ENCODE measurements at places on chromosomes 7 and 10.

GRCh38 chr10:17544465-17544864, 72.7 kb downstream of the HACD1 start:
- no peak for DNase-seq

DNA sequence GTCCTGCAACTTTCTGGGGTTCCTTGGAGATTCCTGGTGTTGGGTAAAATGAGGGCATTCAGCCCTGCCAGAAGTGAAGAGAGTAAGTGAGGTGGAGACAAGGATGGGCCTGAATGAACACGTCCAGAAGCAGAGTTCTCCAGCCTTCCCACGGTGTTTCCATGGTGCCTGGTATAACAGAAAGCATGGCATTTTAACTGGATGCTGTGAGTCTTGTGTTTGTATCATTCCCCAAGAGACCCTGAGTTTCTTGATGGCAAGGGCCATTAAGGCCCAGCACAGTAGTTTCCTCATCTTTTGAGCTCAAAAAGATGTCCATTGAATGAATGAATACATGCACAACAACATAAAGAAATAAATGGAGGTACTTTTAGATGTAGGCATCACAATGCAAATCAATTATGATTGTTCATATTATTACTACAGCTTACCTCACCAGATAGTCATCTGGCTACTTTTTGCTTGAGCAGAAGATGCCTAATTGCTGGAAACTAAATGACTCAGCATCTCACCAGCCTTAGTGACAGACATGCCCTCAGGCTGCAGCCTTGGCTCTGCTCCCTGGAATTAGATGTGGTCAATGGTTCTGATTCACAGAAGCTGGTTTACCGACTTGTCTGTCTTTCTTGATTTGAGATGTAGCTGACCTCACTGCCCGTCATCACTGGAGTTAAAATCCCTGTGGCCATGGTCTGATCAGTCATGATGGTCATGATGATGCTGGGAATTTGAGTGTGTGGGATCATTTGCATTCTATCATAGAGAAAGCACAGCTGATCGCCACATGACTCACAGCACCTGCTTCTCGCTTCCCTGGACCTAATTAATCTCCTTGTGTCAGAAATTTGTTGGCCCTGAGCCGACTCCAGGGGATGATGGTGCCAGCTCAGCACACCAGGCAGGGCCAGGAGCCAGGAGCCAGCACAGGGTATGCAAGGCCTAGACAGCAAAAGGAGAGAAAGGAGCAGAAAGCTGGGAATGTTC, 83.9 kb downstream of the CXCL12 start:
- DNase-seq: no peak

GRCh38 chr7:122719010-122719578, 16.4 kb upstream of the RNF148 start:
- DNase-seq: no peak

GRCh38 chr10:115771755-115772154, 501.3 kb downstream of the GFRA1 start:
- no peak for DNase-seq

GRCh38 chr10:30591249-30591670, 38.3 kb downstream of the LYZL2 start:
- DNase-seq: peak; percentile 5

- DNase-seq: no peak
Observed at GRCh38 chr10:62243647-62243997, 25.0 kb downstream of the RTKN2 start.

GRCh38 chr10:36344240-36345174, 702.4 kb upstream of the FZD8 start:
- no peak for DNase-seq

- no peak for DNase-seq
Observed at GRCh38 chr10:133128126-133129070, 31.6 kb upstream of the KNDC1 start.

- no peak for DNase-seq
Observed at GRCh38 chr7:44736896-44737295, 11.8 kb upstream of the ZMIZ2 start.

DNA sequence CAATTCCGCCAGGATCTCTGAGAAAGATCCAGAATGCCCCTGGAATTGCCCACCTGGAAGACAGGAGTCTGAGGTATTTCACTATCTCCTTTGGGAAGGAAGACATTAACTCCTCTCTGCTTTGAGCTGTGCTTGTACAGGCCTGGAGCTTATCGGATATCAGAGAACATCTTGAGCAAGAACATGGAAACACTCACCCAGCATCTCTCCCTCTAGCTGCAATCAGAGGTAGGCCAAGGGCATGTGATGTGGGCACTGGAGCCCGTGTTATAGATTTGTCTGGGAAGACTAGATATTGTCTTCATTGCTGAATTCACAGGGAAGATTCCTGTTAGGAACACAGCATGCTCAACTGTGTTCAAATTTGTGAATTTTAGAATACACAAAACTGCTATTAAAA, 233.9 kb downstream of the PHF14 start:
- DNase-seq: no peak

- no peak for DNase-seq
Observed at GRCh38 chr7:91556956-91557650, 292.9 kb downstream of the FZD1 start.

DNA sequence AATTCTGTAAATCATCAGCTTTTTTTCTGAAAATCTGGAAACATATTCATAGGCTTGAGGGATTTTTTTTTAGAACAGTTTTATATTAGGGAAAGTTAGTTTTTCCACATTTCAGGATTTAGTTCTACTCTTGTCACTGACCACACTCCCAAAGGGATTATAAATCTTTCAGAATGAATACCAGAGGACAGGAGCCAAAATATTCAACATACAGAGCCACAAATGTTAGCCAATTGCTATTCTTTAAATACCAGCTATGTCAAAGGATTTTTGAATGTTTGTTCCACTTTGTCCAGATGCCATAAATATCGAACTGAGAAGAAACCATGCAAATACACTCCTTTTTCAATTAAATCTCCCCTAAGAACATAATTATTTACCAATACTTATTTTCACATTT, 50.7 kb downstream of the ODAD2 start:
- no peak for DNase-seq

DNA sequence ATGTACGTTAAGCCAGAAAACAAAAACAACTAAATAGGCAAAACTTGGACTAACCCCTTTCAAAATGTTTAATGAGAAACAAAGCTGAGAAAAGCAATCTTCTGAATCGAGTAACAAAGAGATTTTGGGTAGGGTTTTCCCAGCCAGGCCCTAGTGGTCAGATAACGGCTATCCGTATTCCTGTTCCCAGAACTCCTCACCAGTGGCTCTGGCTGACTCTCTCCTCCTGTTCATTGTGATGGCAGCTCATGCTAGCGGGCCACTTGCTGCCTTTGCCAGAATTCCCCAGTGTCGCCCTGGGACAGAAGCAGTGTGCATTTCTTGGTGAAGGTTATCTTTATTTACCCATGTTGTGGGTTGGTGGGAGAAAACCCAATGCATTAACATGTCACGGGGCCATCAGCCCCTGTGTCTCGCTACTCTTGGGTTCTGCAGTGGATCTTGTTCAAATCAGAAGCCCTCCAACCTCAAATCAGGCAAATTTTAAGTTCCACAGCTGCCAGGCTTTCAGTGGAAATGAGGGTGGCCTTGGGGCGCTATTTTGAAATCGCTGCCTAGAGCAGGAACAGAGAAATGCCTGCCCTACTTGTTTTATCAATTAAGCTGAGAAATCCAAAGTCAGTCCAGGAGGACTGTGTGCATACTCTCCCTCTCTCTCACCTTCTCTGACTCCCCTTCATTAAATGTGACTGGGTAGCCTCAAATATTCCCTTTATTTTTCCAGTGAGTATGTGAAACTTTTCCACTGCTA, 164.5 kb upstream of the NPVF start:
- DNase-seq: no peak

GRCh38 chr7:20228654-20229053, 11.5 kb upstream of the MACC1 start:
- DNase-seq: no peak

DNA sequence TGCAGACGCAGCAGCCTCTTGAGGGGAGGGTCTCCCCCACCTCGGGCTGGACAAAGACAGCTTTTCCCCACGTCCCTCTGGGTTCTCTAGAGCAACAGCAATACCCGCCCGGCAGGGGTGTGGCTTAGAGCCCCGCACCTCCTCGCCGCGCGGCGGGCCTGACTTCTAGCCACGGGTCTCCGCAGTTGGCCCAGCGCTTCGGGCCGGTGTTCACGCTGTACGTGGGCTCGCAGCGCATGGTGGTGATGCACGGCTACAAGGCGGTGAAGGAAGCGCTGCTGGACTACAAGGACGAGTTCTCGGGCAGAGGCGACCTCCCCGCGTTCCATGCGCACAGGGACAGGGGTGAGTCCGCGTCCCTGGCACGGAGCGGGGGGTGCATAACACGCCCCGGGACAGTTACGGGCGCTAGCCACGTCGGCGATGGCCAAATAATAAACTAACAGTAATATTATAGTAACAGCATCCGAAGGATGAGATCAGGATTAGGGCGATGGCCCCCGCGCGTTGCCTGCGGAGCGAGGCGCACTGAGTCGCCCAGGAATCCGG, 1.2 kb downstream of the CYP2E1 start:
- DNase-seq: no peak

DNA sequence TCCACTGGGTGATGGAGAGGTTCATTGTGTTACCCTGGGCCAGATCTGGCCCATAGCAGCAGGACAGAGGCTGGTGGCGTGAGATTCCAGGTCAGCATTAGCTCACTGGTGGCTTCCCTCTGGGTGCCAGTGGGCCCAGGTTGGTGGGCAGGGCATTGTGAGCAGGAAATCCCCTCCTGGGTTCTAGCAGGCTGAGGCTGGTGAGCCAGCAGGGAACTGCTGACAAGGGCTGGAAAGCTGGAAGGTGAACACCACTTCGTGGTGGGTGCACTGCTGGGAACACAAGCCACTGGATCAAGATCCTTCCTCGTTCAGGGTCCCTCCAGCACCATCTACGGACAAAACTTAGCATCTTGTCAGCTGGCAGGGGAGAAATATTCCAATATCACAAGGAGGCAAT, 259.2 kb upstream of the FZD1 start:
- DNase-seq: no peak

GRCh38 chr7:23600236-23600635, 3.1 kb downstream of the CCDC126 start:
- DNase-seq: no peak

DNA sequence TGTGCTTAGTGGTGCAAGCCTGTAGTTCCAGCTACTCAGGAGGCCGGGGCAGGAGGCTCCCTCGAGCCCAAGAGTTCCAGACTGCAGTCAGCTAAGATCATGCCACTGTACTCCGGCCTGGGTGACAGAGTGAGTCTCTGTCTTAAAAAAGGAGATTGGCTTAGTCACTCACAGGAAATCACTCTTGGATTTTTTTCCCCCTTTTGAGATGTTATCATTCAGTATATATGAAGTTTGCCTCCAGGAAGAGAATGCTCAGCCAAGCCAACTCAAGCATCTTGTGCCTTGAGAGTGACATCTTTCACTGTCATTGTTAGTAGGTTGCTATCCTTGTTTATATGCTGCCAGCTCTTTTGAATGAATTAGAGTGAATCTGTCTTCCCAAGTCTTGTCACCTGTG, 28.0 kb downstream of the NIPSNAP2 start:
- no peak for DNase-seq

- DNase-seq: no peak
Observed at GRCh38 chr10:22386503-22386902, 41.2 kb downstream of the SPAG6 start.

DNA sequence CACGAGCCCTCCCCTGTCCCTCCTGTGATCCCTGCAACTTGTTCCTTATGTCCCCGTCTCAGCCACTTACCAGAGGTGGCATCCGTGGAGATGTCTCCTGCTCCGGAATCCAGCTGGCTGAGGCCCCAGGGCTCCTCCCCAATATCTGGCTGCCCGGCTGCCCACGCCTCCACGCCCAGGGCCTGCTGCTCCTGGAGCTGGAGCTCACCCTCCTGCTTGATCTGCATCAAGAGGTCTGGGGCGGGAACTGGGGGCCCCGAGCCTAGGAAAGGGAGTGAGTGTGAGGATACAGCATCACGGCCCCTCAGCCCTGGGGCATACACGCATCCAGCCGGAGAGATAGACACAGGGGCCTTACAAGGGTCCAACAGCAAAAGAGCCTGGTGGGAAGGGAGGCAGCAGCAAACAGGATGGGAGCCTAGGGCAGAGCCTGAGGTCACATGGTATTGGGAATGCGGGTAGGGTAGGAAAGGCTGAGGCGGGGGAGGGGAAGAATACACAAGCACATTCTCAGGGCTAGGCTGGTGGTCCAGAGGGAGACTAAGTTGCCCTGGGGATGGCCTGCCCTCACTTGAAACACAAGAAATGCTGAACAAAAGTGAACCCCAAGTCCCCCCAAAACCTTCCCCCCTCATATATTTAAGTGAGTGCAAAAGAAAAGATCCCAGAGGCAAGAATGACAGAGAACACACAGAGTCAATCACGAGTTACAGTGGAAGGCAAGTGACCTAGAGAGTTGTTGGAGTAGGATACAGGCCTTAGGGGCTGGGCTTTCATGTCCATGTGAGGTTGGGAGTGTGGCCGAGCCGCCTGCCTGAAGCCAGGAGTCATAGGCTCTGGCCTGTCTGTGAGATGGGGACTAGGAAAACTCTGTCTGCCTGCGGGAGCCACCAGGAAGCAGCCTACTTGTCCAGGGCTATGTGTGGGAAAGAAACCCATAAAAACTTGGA, 16.9 kb upstream of the ZNF777 start:
- no peak for DNase-seq

GRCh38 chr10:31036209-31036608, 4.5 kb upstream of the ZNF438 start:
- DNase-seq: no peak

DNA sequence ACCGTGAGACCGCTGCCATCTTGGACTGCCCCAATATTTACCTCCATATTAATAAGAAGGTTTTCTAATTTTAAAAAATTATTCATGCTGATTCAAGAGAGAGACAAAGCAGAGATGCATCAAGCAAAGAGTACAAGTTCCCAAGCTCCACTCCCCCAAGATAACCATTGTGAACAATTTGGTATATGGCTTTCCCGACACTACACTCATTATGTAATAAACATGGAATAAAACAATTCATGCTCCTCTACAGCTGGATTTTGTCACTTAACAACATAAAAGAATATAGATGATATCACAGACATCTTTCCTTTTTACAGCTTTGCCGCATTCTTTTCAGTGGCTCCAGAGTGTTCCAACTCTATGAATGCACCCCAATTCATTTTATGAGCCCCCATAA, 307.6 kb downstream of the FGFR2 start:
- no peak for DNase-seq

GRCh38 chr7:93203496-93203895, 22.8 kb downstream of the HEPACAM2 start:
- DNase-seq: no peak

DNA sequence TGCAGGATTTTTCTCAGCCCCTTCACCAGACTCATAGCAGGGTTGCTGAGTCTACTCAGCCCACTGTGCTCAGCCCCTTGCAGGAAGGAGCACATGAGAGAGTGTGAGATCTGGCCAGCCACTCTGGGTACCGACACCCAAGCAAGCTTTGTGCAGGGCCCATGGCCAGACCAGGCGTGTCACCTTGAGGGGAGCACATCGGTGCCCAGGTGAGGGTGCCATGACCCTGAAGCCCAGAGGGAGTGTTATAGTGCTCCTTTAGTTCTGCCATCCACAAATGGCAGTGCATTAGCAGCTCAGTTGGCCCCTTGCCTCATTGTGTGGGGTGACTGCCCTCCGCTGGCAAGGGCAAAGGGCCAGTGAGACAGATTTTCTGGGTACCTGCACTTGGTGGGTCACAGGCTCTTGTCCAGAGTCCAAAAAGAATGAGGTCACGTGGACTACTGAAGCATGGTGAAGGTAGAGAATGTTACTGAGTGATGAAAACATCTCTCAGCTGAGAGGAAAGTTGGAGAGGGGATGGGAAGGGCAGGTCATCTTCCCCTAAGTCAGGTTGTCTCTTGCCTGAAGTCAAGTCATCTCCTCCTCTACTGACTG, 181.8 kb downstream of the MACC1 start:
- no peak for DNase-seq

GRCh38 chr7:32314761-32315160, 175.4 kb downstream of the LSM5 start:
- DNase-seq: no peak
